NCI-H1417 (cell line): ENCODE measurements at places on chromosomes 2 and 18.

GRCh38 chr2:224401641-224402342 is at the start of gene FAM124B:
Gene FAM124B (minus strand): TSS chr2:224402107. CDS start chr2:224401768, 339 bp downstream.
- DNase-seq = no peak

GRCh38 chr2:1986598-1986997 is 242.3 kb upstream of the PXDN start:
- no peak for DNase-seq

GRCh38 chr2:48274040-48274439 is 255.9 kb upstream of the STON1 start:
- no peak for DNase-seq

GRCh38 chr18:68454511-68455228 is 260.2 kb downstream of the TMX3 start:
- no peak for DNase-seq

DNA sequence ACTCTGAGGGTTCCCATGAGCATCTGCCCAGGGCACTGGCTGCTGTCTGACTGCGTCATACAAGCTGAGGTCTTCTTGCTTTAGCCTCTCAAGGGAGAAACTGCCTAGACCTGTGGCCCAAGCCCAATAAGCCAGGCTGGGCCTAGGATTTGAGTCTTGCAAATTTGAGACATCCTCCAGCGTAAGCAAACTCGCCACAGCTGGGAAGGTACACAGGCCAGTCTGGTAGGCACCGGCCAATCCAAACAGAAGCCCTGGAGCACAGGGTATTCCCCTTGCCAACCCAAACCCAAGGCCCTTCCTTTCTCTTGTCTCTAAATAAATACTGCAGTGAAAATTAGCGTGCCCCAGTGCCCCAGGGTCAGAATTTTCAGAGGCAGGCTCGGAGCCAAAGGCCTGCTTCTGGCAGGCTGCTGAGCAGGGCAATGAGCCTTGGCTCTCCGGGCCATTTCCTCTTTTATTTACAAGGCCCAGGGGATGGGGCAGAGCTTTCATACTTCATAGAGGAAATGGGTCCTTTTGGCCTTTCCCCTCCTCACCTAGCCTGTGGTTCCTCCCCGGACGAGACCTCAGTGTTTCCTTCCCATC is 33.3 kb downstream of the POLR1A start:
- DNase-seq = no peak

DNA sequence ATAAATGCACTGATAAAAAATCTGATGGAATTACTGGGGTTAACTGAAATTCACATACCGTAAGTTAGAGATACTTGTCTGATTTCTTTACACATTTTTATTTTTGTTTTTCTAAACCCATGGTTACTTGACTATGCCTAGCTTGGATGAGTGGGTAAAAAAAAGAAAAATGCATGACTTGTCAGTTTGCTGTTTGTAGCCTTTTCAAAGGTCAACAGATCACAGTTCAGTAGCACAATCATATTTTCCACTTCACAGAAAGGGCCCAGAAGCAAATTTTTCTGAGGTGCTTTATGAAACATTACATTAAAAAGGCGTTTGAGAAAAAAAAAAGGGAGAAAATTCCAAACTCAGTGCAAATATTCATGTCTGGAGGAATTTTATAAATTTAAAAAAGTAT is 16.4 kb downstream of the SLC16A14 start:
- no peak for DNase-seq

- no peak for DNase-seq
Measured at GRCh38 chr2:183927406-183928325, 670.7 kb upstream of the ZNF804A start.

DNA sequence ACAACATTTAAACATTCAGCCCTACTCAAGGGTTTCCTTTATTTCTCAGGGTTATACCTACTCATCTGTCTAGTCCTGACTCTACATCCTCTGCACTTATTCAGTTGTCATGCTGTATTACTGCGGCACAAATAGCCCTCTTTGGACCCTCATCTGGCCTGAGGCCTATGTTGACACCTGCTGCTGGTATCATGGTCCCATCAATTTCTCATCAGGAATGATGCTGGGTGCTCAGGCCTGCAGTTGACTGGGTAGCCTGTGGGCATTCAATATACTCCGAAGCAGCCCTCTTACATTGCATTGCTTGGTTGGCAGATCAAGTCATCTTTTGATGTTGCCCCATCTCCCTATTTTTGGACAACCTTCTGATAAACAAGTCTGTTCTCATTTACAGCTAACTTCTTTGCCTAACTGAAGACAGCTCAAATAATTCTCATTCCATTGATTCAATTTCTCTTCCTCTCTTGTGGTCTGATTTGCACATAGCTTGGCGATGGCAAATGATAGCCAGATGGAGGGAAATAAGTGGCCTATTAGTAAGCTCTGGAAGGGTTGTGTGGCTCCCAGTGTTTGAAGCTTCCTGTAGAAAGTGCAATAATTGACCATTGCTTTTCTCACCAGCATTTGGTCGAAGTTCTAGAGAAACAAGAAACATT is 19.1 kb upstream of the MC4R start:
- DNase-seq = no peak

- DNase-seq = no peak
Measured at GRCh38 chr18:2237706-2238105, 333.6 kb downstream of the METTL4 start.

- no peak for DNase-seq
Measured at GRCh38 chr2:54556621-54557121, 100.5 kb downstream of the SPTBN1 start.

GRCh38 chr2:34853646-34854045 is 1254.5 kb upstream of the FAM98A start:
- no peak for DNase-seq

DNA sequence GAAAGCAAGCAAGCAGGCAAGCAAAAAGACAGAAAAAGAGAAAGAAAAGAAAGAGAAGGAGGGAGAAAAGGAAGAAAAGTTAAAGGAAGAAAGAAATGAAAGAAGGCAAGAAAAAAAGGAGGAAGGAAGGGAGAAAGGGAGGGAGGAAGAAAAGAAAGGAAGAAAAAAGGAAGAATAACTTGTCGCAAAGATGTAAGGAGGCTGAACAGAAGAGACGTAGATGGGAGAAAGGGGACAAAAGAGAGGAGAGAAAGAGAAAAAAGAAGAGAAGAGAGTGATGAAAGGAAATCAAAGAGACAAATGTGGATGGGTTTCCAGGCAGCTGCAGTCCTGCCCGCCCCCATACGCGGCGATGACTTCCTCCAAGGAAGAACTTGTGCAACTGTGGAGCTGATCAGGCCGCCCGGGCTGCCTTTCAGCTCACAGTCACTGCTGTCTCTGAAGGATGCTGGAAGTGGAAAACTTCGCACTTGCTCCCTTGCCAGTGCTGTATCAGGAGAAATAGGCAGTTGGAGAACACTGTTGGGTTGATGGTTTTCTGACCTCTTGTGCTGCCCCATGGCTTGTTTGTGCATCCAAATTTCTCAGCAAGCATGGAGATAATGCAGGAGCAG is 52.9 kb downstream of the TRIB2 start:
- no peak for DNase-seq

GRCh38 chr2:120854014-120854620 is 118.4 kb downstream of the GLI2 start:
- no peak for DNase-seq

- DNase-seq = peak; percentile 68
Measured at GRCh38 chr2:196927376-196928225, 1.1 kb upstream of the PGAP1 start.

DNA sequence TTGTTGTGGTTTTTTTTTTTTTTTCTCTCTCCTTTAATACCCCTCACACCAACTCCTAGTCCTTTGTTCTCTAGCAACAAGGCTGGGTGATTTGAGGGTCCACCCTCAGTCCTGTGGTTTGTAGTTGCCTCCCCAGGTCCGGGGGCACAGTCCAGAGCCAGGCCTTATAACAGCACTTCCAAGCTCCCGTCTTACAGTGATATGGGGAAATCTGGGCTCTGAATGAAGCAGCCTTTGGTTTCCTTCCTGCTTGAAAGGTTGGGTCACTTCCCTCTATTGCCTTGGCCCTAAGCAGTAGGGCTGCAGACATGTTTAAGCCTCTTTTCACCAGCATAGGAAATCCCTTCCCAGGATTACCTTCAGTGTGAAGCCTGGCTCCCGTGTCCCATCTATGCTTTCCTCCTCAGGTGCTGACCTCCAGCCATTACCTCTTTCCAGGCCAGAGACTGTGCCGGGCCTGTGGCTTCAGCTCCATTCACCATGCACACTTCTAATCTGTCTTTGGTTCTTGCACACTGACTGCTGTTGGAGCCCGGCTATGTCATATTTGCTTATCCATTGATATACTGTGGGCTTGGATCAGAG is 21.2 kb upstream of the NTSR2 start:
- no peak for DNase-seq

DNA sequence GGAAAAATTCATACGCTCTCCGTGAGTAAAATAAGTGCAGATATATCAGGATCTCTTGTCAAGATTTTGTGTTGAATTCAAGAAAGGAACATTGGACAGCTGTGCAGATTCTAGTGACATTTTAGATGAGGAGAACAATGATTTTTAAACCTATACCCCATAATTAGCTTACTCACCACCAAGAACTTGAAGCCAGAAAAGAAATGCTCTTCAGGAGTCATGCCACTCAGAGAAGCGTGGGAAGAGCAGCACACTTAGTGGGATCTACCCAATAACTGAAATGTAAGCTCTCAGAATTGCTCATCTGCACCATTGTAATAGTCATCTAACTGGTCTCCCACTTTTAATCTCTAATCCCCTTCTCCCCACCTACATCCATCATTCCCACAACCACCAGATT is 9.2 kb upstream of the ERMN start:
- DNase-seq = no peak
